ENCODE measurements at places on chromosomes 3 and 15.

DNA sequence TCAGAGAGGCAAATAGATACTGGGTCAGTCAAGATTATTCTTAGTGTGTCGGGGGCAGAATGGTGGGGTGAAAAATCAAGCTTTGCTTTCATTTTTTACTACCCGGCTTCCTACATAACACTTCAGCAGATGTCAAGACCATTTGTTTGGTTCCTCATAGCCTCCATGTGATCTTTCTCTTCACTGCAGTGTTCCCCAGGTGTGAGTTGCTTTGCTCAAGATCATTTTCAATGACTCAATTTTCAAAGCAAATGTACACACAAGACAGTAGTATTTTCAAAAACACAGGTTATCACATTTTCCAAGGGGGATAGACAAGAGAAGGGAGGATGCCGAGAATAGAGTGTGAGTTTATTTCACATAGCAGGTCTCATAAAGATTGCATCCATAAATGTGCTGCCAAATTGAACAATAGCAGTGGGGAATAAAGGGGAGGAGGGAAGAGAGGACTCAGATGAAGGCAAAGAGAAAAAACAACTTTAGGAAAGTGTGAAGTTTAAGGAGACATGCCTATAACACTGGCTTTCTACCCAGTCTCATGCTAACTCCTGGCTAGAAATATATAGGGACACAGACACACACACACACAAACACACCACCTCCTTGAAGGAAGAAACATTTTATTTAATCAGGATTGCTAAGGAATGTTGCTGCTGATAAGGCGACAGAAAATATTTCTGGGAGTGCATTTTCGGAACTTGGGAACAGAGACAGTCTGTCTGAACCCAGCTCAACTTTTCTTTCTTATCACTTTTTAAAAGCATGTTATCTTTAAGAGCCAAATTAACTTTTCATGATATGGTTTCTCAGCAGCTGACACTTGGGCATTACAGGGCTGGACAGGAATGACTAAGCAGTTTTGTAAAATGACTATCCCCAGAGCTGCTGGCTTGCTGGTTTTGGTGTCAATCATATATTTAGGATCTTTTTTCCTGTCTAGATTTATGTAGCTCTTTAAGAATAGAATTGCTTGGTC is 402.4 kb downstream of the RBMS3 start:
- DNase-seq = no peak

GRCh38 chr3:154971771-154972326 is 108.3 kb upstream of the MME start:
- DNase-seq = peak; percentile 20

- DNase-seq = no peak
These were observed 124.3 kb upstream of the LSAMP start for GRCh38 chr3:116569611-116570010.

- peak; percentile 80 for DNase-seq
These were observed 26.8 kb upstream of the OCA2 start for GRCh38 chr15:28125673-28126651.

GRCh38 chr15:24772686-24773373 is 97.3 kb downstream of the NPAP1 start:
- peak; percentile 53 for DNase-seq

- DNase-seq = peak; percentile 88
These were observed 26.9 kb downstream of the BFSP2 start for GRCh38 chr3:133426721-133427120.

GRCh38 chr15:45169608-45170480 is 17.9 kb downstream of the SHF start:
- no peak for DNase-seq

DNA sequence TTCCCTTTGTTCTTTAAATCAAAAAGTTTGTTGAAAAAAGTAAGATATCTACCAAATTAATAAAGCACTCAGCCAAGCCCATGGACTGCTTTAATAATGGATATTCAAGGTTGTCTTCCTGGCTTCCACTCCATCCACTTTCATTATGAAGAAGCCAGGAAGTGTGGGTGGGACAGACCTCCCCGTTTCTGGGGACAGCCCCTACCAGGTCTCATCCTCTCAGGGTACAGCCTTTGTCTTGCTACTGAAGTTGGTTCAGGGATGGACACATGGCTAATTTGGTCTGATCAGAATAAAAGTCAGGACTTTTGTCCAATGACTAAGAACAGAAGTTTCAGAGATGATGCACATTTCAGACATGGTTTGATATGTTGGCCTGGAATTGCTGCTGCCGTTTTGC is 32.6 kb downstream of the CCNB2 start:
- no peak for DNase-seq

DNA sequence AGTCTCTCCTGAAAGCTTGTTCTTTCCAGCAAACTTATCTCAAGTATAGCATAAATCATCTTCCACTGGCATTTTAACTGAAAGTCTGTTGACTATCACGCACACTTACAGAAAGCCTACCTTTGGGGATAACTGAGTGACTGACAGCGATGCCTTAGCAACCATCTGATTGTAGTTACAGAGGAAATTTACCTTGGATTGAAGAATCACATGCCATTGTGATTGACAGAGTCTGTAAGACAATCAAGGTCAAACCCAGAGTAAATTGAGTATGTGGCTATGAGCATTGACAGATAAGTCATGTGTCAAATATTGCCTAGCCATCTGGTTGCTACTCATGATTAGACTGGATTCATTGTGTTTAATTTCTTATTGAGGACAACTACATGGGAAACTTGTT is 82.0 kb downstream of the CNTN4 start:
- DNase-seq = no peak

DNA sequence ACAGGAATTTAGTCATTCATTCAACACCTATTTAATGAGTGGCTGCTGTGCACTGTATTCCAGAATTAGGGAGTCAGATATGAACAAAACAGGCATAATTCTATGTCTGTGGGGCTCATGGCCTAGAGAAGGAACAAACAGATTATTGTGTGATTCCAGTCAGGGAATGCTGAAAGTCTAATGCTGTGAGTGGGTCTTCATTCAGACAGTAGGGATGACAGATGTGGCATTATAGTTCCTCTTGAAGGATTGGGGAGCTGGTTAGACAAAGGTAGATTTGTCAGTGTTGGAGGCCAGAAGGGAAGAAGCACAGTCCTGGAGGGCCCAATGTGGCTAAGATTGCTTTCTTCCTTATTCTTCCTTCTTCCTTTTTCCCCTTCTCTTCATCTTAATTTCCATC is 226.4 kb upstream of the EIF1B start:
- no peak for DNase-seq

GRCh38 chr3:170007031-170007663 is 30.6 kb upstream of the GPR160 start:
- peak; percentile 78 for DNase-seq

Measured in suppressor macrophage treated with lipopolysaccharide for 4 hours (primary cell).